Activated CD4-positive, alpha-beta memory T cell treated with anti-CD3 and anti-CD28 coated beads, Interleukin-2, amount 10 ng/mL, durations not matched to agents 7 days and 5 days (primary cell): ENCODE measurements at places on chromosomes 5 and 9. TPM values are rescaled to one million over a fixed set of nuclear protein-coding genes. Genes with fewer than 3 reads are reported as not detected.

Gene PITX1
- total RNA-seq = 0.18 TPM

Gene PCDHA3
- not detected for total RNA-seq

Gene ENC1
- total RNA-seq = 0.43 TPM

Gene NME5
- not detected for total RNA-seq

DNA sequence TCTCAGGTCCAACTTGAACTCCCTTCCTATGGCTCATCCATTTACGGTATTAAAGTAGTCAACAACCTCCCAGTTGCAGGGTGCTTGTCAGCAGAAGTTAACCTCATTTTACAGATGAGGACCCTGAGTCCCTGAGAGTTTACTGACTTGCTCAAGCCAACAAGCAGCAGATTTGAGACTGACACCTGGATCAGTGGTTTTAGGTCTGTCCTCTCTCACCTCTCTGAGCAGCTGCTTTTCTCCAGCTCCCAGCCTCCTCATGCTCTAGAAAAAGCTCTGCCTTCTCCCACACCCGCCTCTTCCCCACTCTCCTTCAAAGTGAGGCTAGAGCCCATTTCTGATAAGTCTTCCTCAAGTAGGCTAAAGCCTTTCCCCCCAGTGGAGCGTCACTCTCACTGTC lies 56.4 kb downstream of the GABBR2 start:
- no peaks in the 10 kb centered on the region for H3K4me1 ChIP-seq
- H3K4me3 ChIP-seq = no peak overlapping the region
- H3K27ac ChIP-seq = no peak overlapping the region
- DNase-seq = no peak
- H3K36me3 ChIP-seq = no peaks in the 10 kb centered on the region

- H3K27ac ChIP-seq = no peak overlapping the region
- no peaks in the 10 kb centered on the region for H3K36me3 ChIP-seq
- no peak for DNase-seq
- H3K4me1 ChIP-seq = peaks cover 23% of the 10 kb centered on the region
- no peaks in the 10 kb centered on the region for H3K27me3 ChIP-seq
These were observed 111.1 kb downstream of the ARHGAP26 start for GRCh38 chr5:142881076-142881783.

- no peaks in the 10 kb centered on the region for H3K4me1 ChIP-seq
- DNase-seq = no peak
- H3K4me3 ChIP-seq = no peak overlapping the region
- peaks cover 5% of the 10 kb centered on the region for H3K27me3 ChIP-seq
These were observed 141.7 kb upstream of the PRLR start for GRCh38 chr5:35371951-35372426.

DNA sequence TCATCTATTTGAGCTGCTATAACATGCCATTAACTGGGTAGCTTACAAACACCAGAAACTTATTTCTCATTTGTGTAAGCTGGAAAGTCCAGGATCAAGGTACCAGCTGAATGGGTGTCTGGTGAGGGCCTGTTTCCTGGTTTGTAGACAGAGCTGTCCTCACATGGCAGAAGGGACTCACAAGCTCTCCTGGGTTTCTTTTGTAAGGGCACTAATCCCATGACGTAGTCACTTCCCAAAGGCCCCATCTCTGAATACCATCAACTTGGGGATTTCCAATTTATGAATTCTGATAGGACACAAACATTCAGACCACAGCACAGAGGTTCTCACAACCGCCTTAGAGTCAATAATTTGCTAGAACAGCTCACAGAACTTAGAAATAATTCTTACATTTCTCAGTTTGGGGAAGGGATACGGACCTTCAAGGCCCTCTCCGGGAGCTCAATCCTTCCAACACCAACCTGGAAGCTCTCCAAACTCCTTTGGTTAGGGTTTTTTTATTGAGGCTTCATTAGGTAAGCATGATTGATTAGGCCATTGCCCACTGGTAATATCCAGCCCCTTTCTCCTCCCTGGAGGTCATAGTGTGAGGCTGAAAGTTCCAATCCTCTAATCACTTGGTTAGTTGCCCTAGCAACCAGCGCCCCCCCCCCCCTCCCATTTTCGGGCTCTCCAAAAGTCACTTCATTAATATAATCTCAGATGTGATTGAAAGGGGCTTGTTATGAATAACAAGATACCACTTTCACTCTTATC lies 7.6 kb upstream of the DNAJA1 start:
- H3K27me3 ChIP-seq = no peaks in the 10 kb centered on the region
- no peak overlapping the region for H3K27ac ChIP-seq
- no peak overlapping the region for H3K4me3 ChIP-seq
- DNase-seq = no peak
- H3K4me1 ChIP-seq = peaks cover 16% of the 10 kb centered on the region

DNA sequence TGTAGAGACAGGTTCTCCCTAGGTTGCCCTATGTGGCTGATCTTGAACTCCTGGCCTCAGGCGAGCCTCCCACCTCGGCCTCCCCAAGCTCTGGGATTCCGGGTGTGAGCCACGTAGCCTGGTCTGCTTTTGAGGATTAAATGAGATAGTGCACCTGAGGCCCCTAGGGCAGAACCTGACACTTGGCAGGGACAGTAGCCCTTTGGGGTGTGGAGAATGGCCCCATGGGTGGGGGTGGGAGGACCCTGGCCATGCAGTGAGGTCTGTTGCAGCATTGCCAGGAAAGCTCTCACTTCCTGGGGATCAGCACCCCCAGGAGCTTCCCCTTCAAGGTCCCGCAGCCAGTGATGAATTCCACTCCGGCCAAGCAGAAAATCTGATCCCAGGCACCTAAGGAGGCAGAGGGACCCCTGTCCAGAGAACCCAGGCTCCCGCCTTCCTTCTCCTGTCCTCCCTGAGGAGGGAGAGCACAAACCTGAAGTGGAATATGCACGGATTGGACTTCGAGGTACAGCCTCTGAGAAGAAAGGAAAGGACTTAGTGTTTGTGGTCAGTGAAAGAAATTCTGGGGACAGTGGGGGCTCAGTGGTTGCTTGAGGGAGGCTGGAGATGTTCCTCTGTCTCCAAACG lies 73.9 kb upstream of the UNC5A start:
- no peaks in the 10 kb centered on the region for H3K36me3 ChIP-seq
- no peak overlapping the region for H3K27ac ChIP-seq
- H3K27me3 ChIP-seq = peaks cover 36% of the 10 kb centered on the region
- peak; percentile 9 for DNase-seq
- H3K4me3 ChIP-seq = no peak overlapping the region

DNA sequence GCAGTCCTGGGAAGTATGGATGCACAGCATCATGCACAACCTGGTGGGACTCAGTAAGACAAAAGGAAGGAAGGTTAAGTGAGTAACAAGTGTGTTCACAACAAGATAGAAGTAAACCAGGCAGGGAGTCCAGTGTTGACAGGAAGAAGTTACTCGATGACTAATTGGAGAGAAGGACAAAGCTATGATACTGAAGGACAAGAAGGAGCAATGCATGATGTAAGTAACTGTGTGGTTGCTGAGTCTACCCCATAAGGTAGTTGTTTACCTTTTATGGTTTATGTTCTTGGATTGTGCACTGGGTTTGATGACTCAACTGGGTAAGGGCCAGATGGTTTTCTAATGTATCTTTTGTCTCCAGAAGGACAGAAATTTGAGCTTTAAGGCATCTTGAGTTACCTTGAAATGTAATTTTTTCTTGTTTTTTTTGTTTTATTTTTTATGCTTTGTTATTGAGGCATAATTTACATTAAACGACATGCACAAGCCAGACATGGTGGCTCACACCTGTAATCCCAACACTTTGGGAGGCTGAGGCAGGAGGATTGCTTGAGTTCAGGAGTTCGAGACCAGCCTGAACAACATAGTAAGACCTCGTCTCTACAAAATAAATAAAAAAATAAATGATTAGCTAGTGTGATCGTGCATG lies 89.2 kb upstream of the CAST start:
- H3K27me3 ChIP-seq = peaks cover 10% of the 10 kb centered on the region
- DNase-seq = no peak
- no peak overlapping the region for H3K4me3 ChIP-seq

DNA sequence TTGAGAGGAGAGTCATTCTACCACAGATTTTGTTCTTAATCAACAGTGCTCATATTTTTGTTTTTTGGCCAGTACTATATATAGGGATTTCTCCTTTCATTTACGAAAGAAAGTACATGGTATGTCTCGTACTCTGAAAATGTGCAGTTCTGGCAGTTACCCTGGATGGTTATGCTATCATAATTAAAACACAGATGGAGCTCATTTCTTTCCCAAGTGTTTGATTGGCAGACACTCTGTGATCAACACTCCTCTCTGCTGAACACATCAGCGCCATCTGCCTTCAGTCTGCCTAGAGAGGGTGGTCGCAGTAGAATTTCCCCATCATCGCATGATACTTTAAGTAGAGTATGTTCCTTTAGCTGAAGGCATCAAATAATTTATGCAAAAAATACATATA lies 64.5 kb downstream of the PAM start:
- H3K4me3 ChIP-seq = no peak overlapping the region
- no peak for DNase-seq

- no peaks in the 10 kb centered on the region for H3K27me3 ChIP-seq
- H3K36me3 ChIP-seq = no peaks in the 10 kb centered on the region
- no peak overlapping the region for H3K27ac ChIP-seq
- peak; percentile 24 for DNase-seq
- peaks cover 10% of the 10 kb centered on the region for H3K4me1 ChIP-seq
These were observed 179.7 kb upstream of the ANKRD55 start for GRCh38 chr5:56412601-56413379.

GRCh38 chr5:127088251-127088650 lies 14.9 kb upstream of the C5orf63 start:
- H3K4me1 ChIP-seq = no peaks in the 10 kb centered on the region
- no peak for DNase-seq
- no peak overlapping the region for H3K27ac ChIP-seq

GRCh38 chr5:177403102-177403791 lies 2.8 kb upstream of the PFN3 start:
- H3K27me3 ChIP-seq = peaks cover 37% of the 10 kb centered on the region
- DNase-seq = peak; percentile 55
- H3K4me1 ChIP-seq = peaks cover 39% of the 10 kb centered on the region
- no peak overlapping the region for H3K27ac ChIP-seq
- H3K4me3 ChIP-seq = peak overlapping the region; percentile 75
- H3K36me3 ChIP-seq = no peaks in the 10 kb centered on the region

- H3K36me3 ChIP-seq = no peaks in the 10 kb centered on the region
- H3K4me3 ChIP-seq = no peak overlapping the region
- H3K27me3 ChIP-seq = no peaks in the 10 kb centered on the region
- H3K27ac ChIP-seq = no peak overlapping the region
These were observed 491.7 kb downstream of the CCDC171 start for GRCh38 chr9:16044579-16044881.
